NCI-H2107 (cell line): ENCODE measurements at places on chromosomes 16 and 17.

DNA sequence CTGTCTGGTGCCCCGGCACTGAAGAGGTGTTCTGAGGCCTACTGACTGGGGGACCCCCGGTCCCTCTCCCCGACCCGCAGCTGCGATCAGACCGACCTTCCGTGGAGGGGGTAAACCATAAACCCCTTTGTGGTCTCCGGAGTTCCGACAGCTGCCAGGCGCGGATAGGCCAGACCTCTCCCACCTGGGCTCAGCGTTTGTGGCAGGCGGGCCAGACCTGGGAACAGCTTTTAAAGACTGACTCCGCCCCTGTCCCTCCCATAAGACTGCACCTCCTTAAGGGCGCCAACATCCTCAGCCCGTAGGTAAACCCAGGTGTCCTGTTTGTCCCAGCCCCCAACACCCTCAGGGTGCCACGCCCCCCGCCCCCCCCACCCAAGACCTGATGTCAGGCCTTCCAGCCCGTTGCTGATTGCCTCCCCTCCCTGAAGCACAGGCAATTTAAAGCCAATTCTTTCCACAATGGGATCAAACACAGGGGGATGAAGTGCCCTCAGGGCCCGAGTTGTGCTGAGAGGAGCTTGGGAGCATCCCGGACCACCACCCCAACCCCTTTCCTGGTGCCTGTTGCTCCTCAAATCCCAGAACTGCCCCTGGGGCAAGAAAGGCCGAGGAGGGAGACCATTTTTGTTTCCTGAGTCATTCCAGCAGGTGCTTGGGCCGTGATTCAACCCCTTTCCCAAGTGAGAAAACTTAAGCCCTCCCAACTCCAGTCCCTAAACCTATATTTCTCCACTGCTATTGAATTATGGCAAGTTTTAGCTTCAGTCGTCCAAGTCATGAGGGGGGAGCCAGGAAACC, at the start of gene SOX15:
Gene SOX15 (minus strand): TSS at position 204 of the 801 bp plus-strand sequence. CDS start 418 bp downstream, outside the sequence.
- no peak for DNase-seq

- no peak for DNase-seq
These were observed 131.6 kb upstream of the PLCG2 start for GRCh38 chr16:81647527-81647926.

GRCh38 chr17:82160075-82160474, 52.6 kb downstream of the CCDC57 start:
- DNase-seq, result no peak

GRCh38 chr17:45581860-45582259, 91.3 kb upstream of the PLEKHM1 start:
- no peak for DNase-seq

GRCh38 chr17:63832455-63832854, 5.0 kb upstream of the FTSJ3 start:
- DNase-seq, result no peak

DNA sequence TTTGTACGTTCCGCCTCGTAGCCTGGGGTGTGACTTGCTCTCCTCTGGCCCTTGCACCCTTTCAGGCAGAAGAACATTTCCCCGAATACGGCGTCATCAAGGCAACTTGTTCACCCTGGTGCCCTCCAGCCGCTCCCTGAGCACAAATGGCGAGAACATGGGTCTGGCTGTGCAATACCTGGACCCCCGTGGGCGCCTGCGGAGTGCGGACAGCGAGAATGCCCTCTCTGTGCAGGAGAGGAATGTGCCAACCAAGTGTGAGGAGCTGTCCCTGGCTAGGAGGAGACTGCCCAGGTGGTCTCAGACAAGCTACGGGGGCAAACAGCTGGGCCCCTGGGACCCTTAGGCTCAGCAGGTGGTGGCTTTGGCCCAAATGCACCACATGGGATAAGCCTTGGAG, 10.4 kb downstream of the LIMD2 start:
- no peak for DNase-seq
